Aorta (tissue), 5 donors: ENCODE measurements at places on chromosomes 4 and X. TPM values are rescaled to one million over a fixed set of nuclear protein-coding genes. Genes with fewer than 3 reads are reported as not detected.

GRCh38 chr4:184941671-184942418 is 76.4 kb upstream of the HELT start:
- no peaks in the 10 kb centered on the region for H3K27me3 ChIP-seq
- no peaks in the 10 kb centered on the region for H3K4me1 ChIP-seq
- no peak for DNase-seq
- H3K36me3 ChIP-seq = no peaks in the 10 kb centered on the region
- no peak overlapping the region for H3K4me3 ChIP-seq

- no peak overlapping the region for H3K27ac ChIP-seq
- DNase-seq = no peak
- no peak overlapping the region for H3K4me3 ChIP-seq
- no peaks in the 10 kb centered on the region for H3K36me3 ChIP-seq
- H3K4me1 ChIP-seq = no peaks in the 10 kb centered on the region
- no peaks in the 10 kb centered on the region for H3K27me3 ChIP-seq
Observed at GRCh38 chrX:153761863-153762262, 2.2 kb upstream of the PLXNB3 start.

The PCDH18 gene
- total RNA-seq = 36.9 TPM

The GRXCR1 gene
- not detected for total RNA-seq

GRCh38 chr4:100576570-100576969 is 58.7 kb upstream of the EMCN start:
- H3K4me3 ChIP-seq = no peak overlapping the region
- no peak overlapping the region for H3K27ac ChIP-seq
- no peaks in the 10 kb centered on the region for H3K4me1 ChIP-seq
- no peak for DNase-seq
- no peaks in the 10 kb centered on the region for H3K36me3 ChIP-seq
- no peaks in the 10 kb centered on the region for H3K27me3 ChIP-seq

DNA sequence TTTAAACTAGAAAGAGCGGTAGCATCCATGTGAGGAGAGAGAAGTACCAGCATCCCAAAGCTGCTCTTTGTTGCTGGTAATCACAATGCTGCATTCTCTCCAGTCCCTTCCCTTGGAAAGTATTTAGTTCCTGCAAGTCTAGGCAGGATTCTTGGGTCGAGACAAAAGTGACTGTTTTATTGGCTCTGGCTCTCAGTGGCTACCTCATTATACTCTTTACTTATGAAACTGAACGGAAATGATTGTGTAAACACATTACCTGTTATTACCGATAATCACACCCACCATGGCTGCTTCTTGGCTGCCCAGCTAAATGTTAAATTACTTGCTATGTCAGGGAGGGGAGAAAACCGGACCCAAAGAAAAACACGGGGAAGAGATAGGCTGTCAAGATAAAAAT is 26.2 kb downstream of the ATXN3L start:
- H3K36me3 ChIP-seq = no peaks in the 10 kb centered on the region
- no peak for DNase-seq
- no peaks in the 10 kb centered on the region for H3K4me1 ChIP-seq
- no peaks in the 10 kb centered on the region for H3K27me3 ChIP-seq
- H3K27ac ChIP-seq = no peak overlapping the region

DNA sequence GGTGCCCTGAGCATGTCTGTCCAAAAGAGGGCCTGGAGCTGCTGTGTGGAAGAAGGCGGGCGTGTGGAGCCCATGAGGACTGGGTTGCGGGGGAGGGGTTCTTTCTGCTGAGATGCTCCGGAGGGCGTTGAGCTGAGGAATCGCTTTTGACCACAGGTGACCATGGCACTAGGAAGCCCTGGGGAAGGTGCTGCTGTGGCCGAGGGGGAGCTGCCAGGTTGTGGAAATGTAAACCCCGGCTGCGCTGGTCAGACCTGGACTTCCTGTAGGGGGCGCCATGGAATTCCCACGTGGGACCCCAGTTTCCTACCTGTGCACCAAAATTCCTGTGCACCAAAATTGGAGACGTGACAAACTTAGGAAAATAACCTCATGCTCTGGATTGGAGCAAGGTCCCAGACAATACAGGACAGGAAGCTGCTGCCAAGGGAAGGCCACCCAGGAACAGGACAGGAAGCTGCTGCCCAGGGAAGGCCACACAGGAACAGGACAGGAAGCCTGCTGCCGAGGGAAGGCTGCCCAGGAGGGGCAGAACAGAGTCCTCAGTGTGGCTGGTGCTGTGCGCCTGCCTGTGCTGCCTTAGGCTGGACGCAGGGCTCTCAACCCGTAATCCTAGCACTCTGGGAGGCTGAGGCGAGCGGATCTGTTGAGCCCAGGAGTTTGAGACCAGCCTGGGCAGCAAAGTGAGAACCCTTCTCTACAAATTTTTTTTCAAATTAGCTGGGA is 28.4 kb upstream of the UVSSA start:
- peaks cover 6% of the 10 kb centered on the region for H3K36me3 ChIP-seq
- H3K4me1 ChIP-seq = no peaks in the 10 kb centered on the region
- no peaks in the 10 kb centered on the region for H3K27me3 ChIP-seq
- DNase-seq = no peak
- no peak overlapping the region for H3K4me3 ChIP-seq

The VGLL1 gene
- not detected for total RNA-seq

GRCh38 chrX:78650906-78651437 is 8.2 kb downstream of the RTL3 start:
- H3K4me1 ChIP-seq = no peaks in the 10 kb centered on the region
- H3K36me3 ChIP-seq = no peaks in the 10 kb centered on the region
- no peak overlapping the region for H3K27ac ChIP-seq
- no peak for DNase-seq

The FAM9B gene
- not detected for total RNA-seq

GRCh38 chrX:10821293-10821692 is 200.9 kb upstream of the MID1 start:
- no peaks in the 10 kb centered on the region for H3K27me3 ChIP-seq
- no peaks in the 10 kb centered on the region for H3K36me3 ChIP-seq
- no peak for DNase-seq
- H3K4me3 ChIP-seq = no peak overlapping the region

DNA sequence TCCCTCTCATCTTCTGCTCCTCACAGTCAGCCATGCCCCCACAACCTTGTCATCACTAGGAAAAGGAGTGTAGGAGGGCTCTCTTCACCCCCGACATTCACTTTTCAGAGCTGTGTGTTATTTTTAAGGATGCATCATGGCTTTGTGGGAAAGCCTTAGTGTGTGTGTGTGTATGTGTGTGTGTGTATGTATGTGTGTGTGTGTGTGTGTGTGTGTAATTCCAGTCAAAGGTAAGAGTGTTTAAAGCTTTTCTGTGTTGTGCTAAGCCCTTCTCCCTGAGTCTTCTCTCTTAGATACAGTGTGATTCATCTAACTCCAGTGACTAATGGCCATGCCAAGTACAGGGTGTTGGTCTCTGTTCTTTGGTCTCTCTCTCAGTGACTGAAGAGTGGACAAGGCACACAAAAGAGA is 76.6 kb downstream of the CHIC2 start:
- H3K36me3 ChIP-seq = no peaks in the 10 kb centered on the region
- no peaks in the 10 kb centered on the region for H3K27me3 ChIP-seq
- H3K27ac ChIP-seq = no peak overlapping the region
- no peak overlapping the region for H3K4me3 ChIP-seq
- DNase-seq = no peak

GRCh38 chr4:123055943-123056342 is 133.5 kb upstream of the NUDT6 start:
- DNase-seq = no peak
- no peaks in the 10 kb centered on the region for H3K36me3 ChIP-seq
- H3K4me1 ChIP-seq = no peaks in the 10 kb centered on the region
- no peak overlapping the region for H3K4me3 ChIP-seq

- H3K4me1 ChIP-seq = no peaks in the 10 kb centered on the region
- H3K27ac ChIP-seq = no peak overlapping the region
- no peaks in the 10 kb centered on the region for H3K36me3 ChIP-seq
- H3K27me3 ChIP-seq = no peaks in the 10 kb centered on the region
Observed at GRCh38 chr4:71383984-71384383, 45.2 kb downstream of the SLC4A4 start.

- no peaks in the 10 kb centered on the region for H3K36me3 ChIP-seq
- H3K27ac ChIP-seq = no peak overlapping the region
- no peaks in the 10 kb centered on the region for H3K27me3 ChIP-seq
Observed at GRCh38 chr4:185298728-185299430, 89.5 kb downstream of the SNX25 start.

DNA sequence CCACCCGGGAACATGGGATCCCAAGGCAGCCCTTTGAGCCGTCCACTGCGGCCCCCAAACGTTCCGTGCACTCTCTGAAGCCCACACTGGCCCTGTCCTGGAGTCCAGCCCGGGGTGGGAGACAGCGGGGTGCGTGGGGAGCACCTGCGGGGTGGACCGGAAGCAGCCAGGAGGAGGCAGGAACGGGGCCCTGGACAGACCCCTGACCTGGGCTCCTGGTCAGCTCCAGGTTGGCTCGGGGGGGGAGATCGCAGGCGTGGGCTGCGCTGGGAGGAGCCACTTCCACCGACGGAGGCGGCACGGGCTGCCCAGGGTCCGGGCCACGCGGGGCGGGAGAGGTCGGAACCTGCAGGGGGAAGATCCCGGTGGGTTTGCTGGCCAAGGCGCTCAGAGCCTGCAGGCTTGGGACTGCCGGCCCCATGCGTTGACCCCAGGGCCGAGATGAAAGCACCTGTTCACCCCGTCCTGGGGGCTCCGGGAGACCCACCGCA is 5.7 kb upstream of the PLCXD1 start:
- no peaks in the 10 kb centered on the region for H3K27me3 ChIP-seq
- H3K36me3 ChIP-seq = no peaks in the 10 kb centered on the region
- no peak overlapping the region for H3K4me3 ChIP-seq

DNA sequence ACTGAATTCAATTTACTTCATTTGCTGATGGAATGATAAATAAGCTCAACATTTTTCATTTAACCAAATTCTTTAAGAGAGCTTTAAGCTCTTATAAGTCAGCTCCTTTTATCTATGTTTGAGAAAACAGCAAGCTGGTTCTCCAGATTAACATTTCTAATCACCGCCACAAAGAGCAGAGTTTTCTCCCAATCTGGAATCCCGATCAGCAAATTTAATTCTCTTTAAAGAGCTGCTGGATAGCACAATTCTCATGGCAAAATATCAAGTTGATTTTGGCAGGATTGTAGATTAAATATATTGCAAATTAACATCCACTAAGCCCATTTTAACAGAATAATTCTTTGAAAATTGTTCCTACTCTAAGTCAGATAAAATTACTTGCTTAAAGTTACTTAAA is 48.8 kb downstream of the RPS6KA3 start:
- DNase-seq = no peak
- H3K36me3 ChIP-seq = no peaks in the 10 kb centered on the region
- no peaks in the 10 kb centered on the region for H3K4me1 ChIP-seq
- no peak overlapping the region for H3K27ac ChIP-seq
- no peaks in the 10 kb centered on the region for H3K27me3 ChIP-seq

DNA sequence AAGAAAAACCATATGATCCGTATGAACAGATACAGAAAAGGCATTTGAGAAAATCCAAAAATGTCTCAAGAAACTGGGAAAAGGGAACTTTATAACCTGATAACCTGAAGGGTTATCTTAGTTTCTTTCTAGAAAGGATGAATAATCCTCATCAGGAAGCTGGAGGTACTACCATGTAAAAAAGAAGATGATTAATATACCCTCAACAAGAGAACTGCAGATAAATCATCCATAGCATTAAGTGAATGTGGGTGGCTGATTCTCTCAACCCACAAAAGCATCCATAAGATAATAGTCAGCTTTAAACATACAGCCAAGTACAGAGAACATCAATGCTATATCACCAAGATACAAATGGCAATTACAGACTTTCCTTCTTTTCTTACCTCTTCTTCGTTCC is 26.4 kb downstream of the ANAPC10 start:
- no peaks in the 10 kb centered on the region for H3K27me3 ChIP-seq
- no peaks in the 10 kb centered on the region for H3K36me3 ChIP-seq
- H3K4me3 ChIP-seq = no peak overlapping the region
- H3K27ac ChIP-seq = no peak overlapping the region

DNA sequence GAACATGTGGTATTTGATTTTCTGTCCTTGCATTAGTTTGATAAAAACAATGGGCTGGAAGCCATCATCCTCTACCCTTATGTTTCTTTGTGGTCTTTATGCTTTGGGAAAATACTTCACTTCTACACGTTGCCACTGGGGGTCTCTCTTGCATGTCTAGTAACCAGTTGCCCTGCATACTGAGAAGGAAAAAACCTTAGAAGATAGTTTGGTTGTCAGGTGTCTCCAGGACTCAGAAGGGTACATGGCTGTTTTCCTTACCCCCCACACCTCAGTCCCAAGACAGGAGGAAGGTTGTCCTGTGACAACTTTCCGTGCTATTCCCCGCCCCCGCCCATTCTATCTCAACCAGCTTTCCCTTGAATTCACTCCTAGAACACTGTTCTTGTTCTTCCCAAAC is 62.1 kb upstream of the LANCL3 start:
- H3K27me3 ChIP-seq = no peaks in the 10 kb centered on the region
- H3K4me1 ChIP-seq = no peaks in the 10 kb centered on the region
- no peak overlapping the region for H3K27ac ChIP-seq
- no peak for DNase-seq
- H3K36me3 ChIP-seq = no peaks in the 10 kb centered on the region

- no peak overlapping the region for H3K27ac ChIP-seq
- no peaks in the 10 kb centered on the region for H3K36me3 ChIP-seq
- H3K4me1 ChIP-seq = no peaks in the 10 kb centered on the region
- no peaks in the 10 kb centered on the region for H3K27me3 ChIP-seq
Observed at GRCh38 chr4:98289375-98289774, 28.2 kb downstream of the RAP1GDS1 start.

The TLR10 gene
- 1.1 TPM for total RNA-seq

- no peaks in the 10 kb centered on the region for H3K27me3 ChIP-seq
- H3K36me3 ChIP-seq = peaks cover 3% of the 10 kb centered on the region
- no peak overlapping the region for H3K27ac ChIP-seq
Observed at GRCh38 chr4:47882228-47882627, 32.2 kb downstream of the NFXL1 start.

DNA sequence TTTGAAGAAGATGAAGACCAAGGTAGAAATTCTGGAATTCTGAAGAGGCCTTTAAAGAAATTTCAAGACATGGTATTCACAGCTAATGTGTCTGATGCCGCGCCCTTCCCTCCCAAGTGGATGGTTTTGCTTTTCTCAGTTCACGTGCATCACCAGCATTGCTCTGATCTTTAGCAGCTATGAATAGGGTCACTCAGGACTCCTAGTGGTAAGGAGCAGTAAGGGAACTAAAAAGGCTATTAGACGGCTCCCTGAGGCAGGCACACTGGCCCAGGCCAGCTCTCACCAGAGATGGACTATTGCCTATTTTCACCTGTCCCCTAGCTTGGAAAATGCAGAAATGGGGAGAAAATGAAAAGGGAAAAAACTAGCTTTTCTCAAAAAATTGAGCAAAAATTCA is 447.5 kb upstream of the RASGEF1B start:
- no peak overlapping the region for H3K4me3 ChIP-seq
- no peaks in the 10 kb centered on the region for H3K36me3 ChIP-seq
- H3K4me1 ChIP-seq = no peaks in the 10 kb centered on the region
- H3K27ac ChIP-seq = no peak overlapping the region
- DNase-seq = no peak
- H3K27me3 ChIP-seq = no peaks in the 10 kb centered on the region

The MFAP3L gene
- 10.1 TPM for total RNA-seq

The SCML1 gene
- 13.0 TPM for total RNA-seq

The KLB gene
- not detected for total RNA-seq

DNA sequence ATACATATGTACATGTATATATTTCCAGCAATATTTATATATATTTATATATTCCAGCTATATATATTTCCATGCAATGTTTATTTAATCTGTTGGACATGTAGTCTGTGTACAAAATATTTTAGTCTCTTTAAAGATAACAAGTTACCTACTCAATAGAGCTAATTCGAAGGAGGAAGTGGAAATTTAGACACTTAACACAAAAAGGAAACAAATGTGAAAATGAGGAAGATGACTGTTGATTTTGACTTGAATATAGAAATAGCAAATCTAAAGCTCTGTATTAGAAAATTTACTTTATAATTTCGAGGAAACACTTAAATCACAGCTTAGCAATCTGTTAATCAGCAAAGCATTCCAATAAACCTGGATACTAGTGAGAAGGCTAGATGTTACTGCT is 1064.4 kb downstream of the PCDH7 start:
- no peaks in the 10 kb centered on the region for H3K36me3 ChIP-seq
- H3K4me1 ChIP-seq = no peaks in the 10 kb centered on the region
- H3K27me3 ChIP-seq = no peaks in the 10 kb centered on the region
- DNase-seq = no peak
- no peak overlapping the region for H3K4me3 ChIP-seq
